ENCODE measurements at places on chromosomes 1 and 21.

GRCh38 chr1:247210376-247211117 is 38.7 kb upstream of the ZNF124 start:
- peak; percentile 97 for DNase-seq

DNA sequence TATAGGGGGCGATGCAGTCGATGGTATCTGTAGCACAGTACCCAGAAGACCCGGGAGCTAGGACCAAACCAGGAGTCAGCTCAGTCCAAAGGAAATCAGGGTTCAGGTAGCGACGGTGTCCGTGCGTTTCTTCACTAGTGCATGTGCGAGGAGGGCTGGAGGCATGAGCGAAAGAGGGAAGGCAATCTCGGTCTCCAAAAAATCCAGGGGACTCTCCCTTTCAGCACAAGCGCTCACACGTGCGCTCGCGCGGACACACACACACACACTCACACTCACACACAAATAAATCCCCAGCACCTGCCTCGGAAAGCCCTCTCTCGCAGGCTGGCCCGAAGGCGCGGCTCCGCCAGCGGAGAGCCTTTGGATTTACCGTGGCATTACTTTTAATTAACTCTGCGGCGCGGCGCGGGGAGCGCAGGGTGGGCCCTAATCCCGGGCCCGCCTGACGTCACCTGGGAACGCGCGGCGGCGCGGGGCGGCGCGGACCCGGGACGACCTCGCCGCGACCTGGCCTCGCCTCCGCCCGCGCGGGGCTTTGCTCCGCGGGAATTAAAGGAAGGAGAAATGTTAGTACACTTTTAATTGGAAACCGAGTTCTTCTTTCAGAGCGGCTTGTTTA is 121.2 kb downstream of the LMX1A start:
- no peak for DNase-seq

DNA sequence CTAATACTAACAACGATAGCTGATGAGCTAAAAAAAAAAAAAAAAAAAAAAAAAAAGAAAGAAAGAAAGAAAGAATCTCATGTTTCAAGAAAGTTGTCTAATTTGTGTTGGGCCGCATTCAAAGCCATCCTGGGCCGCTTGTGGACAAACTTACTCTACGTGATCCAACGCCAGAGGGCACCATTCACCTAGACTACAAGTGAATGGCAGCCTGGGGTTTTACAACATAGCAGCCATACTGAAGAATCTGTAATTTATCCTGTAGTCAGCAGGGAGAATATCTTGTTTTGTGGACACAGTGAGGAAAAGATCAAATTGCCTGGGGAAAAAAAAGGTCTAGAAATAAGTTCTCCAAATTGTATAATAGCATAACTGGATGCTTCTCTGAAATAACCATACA is 47.0 kb downstream of the CYP2J2 start:
- DNase-seq = no peak

DNA sequence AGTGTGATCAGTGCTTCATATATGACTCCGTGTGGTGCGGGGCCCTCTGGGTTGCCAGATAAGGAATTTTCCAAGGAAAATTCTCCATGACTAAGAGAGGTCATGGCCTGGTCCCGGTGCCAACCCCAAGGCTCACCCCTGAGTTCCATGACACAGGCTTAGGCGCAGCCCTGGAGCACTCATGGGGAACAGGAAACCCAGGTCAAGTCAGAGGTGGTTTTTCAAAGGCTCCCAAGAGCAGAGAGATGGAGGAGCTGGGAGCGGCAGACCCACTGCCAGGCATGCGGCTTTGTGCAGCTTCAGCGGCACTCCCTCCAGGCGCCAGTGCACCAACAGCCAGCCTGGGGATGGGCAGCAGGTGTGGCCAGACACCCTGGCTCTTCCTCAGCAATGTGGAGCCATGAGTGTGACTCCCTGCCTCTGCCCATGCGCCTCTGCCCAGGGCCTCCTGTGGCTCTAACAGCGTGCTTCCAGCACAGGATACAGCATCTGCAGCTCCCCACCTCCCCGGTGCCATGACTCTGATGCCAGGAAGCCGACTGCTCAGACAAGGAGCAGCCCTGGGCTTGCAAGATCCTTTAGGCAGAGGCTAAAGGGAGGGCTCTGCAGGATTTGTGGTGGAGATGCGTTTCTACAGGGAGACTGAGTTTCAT is 47.3 kb downstream of the GPR161 start:
- DNase-seq = no peak

GRCh38 chr1:210910020-210910575 is 223.8 kb downstream of the KCNH1 start:
- DNase-seq = no peak

- DNase-seq = no peak
Measured at GRCh38 chr1:30741239-30741894, 16.2 kb downstream of the LAPTM5 start.

DNA sequence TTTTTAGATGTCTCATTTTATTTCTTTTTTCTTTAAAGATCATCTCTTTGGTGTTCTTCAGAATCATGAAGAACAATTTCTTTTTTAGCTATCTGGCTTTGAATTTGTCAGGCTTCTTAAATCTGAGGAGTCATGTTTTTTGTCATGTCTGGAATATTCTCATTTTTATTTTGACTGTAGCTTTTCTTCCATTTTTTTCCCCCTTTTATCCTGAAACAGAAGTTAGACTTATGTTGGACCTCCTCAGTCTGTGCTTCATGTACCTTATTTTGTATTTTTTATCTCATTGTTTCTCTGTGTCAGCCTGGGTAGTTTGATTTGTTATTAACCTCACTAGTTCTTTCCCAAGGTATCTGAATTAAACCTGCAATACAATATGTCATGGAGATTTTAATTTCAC is 319.2 kb upstream of the ADGRL4 start:
- no peak for DNase-seq

DNA sequence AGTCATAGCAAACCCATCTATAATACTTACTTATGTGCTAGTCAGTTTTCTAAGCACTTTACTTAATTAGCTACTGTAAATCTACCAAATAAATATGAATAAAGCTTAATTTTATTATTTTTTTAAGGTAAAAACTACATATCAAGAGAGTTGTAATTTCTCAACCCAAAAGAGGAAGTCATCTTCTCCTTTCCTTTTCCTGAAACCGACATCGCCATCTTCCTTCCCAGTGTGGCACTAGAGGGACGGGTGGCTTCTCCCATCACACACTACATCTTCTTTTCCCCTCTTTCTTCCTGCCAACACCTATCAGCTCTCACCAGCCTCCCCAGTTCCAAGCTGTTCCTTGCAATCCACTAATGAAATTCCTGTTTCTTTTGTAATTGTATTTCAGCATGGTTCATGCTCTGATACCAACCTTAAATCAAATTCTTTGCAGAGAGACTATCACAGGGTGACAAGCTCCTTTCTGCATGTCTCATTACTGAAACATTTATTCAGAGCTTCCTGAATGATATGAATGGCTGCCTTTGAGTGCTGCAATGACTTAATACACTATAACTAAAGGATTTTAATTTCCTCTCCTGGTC is 251.6 kb upstream of the FAM78B start:
- no peak for DNase-seq

GRCh38 chr1:178500091-178500770 is 3.5 kb upstream of the CLEC20A start:
- DNase-seq = no peak

DNA sequence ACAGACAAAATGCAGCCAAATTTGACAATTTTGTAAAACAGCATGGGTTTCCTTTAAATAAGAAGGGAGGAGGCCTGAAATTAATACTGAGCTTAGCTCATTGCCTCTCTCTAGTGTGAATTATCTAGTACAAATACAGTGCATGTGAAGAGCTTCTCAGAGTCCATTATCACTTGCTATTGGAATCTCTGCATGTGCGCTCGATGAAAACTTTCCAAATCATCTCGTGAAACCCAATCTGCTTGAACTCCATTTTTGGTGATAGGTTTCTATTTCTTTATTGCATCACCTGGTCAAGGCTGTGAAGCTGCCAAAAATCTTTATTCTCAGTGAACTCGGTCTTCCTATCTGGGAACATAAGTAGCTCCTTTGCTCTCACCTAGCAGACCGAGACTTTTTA is 49.5 kb upstream of the LYPLAL1 start:
- no peak for DNase-seq

- DNase-seq = no peak
Measured at GRCh38 chr1:36864182-36864822, 170.0 kb downstream of the GRIK3 start.

- no peak for DNase-seq
Measured at GRCh38 chr21:27795418-27795817, 828.5 kb upstream of the ADAMTS5 start.

DNA sequence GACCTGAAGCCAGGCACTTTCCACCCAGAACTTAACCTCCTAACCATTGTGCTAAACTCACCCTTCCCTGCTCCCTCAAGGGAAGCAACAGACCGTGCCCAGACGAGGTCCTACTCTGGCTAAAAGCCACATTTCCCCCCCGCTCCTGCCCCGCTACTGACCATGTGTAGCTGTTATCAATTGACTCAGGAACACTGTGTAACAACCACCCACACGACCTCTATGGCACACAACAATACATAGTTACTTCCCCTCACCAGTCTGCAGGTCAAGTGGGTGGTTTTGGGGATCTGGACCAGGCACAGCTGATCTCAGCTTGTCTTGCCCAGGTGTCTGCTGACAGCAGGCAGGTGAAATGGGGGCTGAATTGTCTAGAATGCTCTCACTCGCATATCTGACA is 40.1 kb downstream of the CAMK2N1 start:
- DNase-seq = no peak

- no peak for DNase-seq
Measured at GRCh38 chr1:74679811-74680210, 6.2 kb upstream of the ERICH3 start.

DNA sequence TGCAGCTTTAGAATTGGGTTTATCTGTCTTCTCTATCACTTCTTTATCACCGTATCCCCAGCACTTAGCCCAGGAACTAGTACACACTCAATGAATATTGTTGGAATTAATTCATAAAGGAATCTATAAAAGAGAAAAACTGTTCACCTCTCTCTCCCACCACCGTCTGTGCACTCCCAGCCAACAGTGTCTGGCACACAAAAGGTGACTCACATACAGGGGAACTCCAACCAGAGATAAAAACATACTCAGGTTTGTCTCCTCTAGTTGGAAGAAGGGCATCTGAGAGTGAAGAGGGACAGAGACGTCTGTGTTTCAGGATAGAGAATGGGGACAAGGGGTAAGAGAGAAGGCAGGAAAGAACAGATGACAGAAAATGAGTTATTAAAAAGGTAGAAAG is 10.0 kb downstream of the ITLN1 start:
- no peak for DNase-seq

DNA sequence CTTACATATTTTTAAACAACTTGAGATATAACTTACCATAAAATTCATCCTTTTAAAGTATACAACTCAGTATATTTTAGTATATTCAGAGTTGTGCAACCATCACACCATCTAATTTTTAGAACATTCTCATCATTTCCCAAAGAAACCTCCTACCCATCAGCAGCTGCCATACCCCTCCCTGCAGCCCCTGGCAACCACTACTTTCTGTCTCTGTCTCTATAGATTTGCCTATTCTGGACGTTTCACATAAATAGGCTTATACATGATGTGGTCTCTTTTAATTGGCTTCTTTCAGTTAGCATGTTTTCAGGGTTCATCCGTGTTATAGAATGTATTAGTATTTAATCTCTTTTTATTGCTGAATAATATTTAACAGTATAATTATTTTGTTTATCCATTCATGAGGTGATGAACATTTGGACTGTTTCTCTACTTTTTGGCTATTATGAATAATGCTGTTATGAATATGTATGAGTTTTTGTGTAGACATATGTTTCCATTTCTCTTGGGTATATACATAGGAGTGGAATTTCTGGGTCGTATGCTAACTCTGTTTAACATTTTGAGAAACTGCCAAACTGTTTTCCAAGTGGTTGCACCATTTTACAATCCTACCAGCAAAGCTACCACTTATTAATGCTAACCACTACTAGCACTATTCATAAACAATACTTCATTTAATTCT is 29.5 kb downstream of the WDR26 start:
- DNase-seq = no peak

DNA sequence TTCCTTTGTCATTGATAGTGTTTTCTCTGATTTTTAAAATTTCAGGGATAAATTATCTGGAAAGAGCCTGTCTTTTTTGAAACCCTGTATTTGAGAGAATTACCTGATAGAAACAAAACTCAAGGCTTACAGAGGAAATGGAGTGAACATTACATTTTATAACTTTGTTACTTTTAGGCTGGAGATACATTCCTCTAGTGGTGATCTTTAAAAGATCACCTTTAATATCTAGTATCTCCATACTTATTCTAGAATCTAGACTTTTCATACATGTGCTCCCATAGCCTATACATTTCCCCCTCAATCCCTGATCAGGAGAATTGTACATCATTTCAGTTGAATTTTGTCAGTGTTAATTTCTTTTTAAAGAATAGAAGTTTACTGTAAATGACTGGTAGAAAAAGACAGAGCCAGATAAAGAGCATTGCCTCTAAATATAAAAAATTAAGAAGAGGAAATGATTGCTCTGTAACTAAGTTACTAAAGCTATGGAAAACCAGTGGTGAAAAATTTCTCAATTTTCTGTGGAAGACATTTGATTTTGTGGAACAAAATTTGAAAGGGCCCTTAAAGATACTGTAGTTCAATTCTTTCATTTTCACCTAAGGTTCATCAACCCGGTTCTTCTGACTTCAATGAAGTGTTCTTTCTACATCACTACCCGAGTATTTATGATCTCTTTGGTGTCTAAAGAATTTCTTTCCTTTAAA is 33.7 kb downstream of the RASAL2 start:
- DNase-seq = no peak

DNA sequence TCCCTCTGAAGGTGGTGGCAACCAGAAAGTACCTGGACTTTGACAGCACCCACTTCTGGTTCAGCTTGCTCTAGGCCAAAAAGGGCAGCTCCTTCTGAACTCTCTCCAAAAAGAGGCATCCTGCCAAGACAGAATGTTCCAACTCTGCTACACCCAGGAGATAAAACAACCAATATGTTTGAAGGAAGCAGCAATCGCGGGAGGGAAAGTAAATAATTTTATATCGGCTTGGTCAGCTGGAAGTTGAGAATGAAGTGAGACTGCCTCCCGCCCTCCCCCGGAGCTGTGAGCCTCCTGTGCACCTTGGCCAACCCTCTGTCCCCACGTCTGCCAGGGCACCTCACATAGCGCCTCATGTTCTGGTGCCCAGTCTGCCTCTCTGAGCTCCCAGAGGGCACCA is 130.3 kb upstream of the ATP1A1 start:
- no peak for DNase-seq

DNA sequence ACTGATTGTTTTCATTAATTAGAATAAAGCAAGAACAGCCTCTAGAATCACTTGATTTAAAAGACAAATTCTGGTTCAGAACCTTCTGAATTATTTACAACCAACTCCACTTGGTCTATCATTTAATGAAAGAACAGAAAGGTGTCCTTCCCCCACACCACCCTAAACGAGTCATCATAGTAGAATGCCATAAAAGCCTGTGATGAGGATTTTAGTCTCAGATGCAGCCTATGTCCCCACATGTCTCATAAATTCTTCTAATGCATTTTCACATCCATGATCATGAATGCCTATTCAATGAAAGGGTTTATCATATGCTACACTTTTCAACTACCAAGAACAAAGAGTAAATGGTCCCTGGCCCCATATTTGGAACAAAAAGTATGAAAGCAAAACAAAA is 508.1 kb downstream of the DPYD start:
- DNase-seq = no peak

GRCh38 chr21:43925609-43926008 is 60.6 kb downstream of the AGPAT3 start:
- DNase-seq = no peak

All from right forelimb (tissue), 1 donor.